ENCODE measurements at places on chromosomes 2 and 18.

GRCh38 chr18:23498877-23499276, 4.4 kb upstream of the RMC1 start:
- peak; percentile 49 for DNase-seq

GRCh38 chr2:106531676-106532214, 44.6 kb downstream of the CD8B2 start:
- DNase-seq: no peak

- DNase-seq: no peak
Measured at GRCh38 chr2:12543978-12544558, 172.7 kb upstream of the TRIB2 start.

- DNase-seq: no peak
Measured at GRCh38 chr18:63266888-63267790, 52.4 kb downstream of the BCL2 start.

- no peak for DNase-seq
Measured at GRCh38 chr18:70468861-70469547, 180.2 kb downstream of the SOCS6 start.

DNA sequence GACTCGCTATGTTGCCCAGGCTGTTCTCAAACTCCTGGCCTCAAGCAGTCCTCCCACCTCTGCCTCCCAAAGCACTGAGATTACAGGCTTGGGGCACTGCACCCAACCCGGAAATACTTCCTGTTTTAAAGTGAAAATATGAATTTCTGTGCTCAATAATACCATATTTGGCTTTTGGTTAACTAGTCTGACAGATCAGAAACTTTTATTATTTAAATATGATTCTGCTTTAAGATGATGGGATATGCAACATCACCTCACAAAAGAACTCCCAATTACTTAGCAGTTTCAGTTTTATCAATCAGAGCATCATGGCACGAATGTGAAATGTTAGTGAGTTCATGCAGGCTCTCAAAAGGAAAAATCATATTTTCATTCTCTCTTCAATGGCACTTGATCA, 120.6 kb downstream of the PTRHD1 start:
- no peak for DNase-seq

DNA sequence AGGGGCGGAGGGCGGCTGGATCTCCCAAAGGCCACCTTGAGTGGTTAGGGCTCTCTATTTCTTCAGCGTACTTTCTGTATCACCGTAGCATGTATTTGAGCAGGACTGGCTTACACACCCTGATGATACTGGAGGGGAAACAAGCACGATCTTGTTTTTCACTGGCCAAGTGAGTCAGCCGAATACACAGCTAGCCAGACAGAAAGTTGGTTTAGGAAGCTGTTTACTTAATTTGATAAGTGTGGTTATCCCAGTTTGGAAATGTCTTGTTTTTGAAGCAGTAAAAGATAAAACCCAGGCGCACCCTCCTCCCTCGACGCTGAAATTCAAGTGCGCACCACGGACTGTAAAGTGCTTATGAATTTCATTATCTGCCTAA, 582 bp downstream of the RIOK3 start:
- no peak for DNase-seq

GRCh38 chr18:29181151-29181901, 1004.4 kb upstream of the CDH2 start:
- DNase-seq: no peak

DNA sequence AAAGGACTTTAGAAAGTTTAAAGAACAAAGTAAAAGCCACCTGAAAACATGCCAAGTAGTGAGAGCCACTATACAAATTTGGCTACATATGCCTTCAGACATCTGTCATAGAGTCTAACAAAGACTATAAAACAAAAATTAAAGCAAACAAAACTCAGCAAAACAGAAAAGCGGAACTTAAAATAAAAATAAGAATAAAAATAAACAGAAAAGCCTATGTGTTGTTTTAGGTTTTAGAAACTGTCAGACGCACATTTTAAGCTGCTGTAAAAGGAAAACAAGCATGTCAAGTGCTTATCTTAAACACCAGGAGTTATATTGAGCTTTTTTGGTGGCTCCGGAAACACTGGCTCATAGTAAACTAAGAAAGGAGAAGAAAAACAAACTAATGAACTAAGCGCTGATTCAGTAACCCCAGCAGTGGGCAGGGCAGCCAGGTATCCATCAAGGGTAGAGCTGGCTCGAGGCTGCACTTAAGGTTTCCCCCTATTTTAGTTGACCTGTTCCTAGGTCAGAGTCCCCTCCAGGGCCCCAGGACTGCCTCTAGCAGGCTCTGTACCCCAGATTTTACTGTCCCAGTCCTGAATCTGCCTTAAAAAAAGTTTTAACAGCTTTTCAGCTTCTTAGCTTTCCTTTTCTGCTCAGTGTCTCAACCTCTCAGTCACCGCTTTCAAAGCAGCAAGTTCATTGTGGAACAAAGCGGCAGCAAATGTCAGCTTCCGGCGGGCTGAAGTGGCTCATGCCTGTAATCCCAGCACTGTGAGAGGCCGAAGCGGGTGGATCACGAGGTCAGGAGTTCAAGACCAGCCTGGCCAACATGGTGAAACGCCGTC, 15.4 kb upstream of the RMC1 start:
- DNase-seq: peak; percentile 13

DNA sequence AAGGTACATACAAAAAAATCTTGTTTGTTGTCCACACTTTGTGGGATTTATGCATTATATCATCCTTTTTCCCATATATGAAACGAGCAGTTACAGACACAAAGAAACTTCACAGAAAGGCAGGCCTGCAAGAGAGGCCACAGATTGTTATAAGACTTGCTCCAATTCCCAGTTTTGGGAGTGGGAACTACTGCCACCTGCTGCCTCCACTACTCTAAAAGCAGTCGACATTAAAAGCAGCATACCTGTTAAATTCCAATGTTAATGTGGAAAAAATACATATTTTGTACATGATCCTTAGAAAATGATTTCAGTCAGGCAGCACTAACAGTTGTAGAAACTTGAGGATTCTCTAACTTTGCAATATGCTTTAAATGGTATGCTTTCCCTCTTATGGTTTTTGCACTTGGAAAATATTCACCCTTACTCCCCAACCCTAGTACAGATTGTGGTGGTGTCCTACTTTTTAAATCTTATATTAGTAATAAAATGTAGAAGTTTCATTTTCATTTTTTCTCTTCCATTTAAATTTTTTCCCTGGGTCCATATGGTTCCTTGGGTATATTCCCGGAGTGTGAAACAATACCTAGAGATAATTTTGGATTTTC, 37.9 kb downstream of the SLC38A11 start:
- DNase-seq: no peak

DNA sequence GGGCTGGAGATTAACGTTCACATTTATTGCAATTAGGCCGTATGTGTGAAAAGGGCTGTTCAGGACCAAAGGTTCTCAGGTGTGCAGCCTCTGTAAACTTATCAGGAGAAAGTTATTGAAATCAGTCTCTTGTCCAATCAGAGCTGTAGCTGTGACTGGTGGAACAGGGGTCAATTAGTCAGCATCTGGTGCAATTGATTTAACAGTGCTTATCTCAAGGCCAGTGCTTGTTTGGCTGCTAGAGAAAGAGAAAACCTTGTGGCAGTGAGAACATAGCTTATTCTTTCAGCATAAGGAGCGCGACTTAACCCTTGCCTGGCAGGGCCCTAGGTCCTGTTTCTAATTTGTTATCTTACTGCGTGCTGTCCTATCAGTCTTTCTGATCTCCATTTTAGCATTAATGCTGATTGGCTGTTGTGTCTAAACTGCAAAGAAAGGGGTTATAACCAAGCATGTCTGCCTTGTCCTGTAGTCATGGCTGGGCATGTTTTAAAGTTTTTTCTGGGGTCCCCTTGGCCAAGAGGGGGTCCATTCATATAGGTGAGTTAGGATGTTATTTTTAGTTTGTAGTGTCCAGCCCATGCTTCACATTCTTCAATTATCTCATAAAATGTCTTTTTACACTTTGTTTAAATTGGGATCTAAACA, 66.4 kb downstream of the CYB5A start:
- no peak for DNase-seq

- no peak for DNase-seq
Measured at GRCh38 chr2:239920693-239921365, 104.3 kb downstream of the NDUFA10 start.

Measured in stimulated activated CD8-positive, alpha-beta memory T cell treated with anti-CD3 and anti-CD28 coated beads, Interleukin-2, amount 100 ng/mL, for 48 hours (primary cell).